ENCODE measurements at places on chromosomes 4 and X. TPM values are rescaled to one million over a fixed set of nuclear protein-coding genes. Genes with fewer than 3 reads are reported as not detected.

The MAGEA4 gene
- not detected for total RNA-seq

The DDX53 gene
- not detected for total RNA-seq

The PPBP gene
- total RNA-seq, result not detected

The DMD gene
- total RNA-seq, result 10.3 TPM

The RTL5 gene
- total RNA-seq, result 4.3 TPM

The POLA1 gene
- total RNA-seq, result 9.2 TPM

The FAM53A gene
- total RNA-seq, result 1.6 TPM

The TRPC5OS gene
- total RNA-seq, result not detected

The SCFD2 gene
- total RNA-seq, result 36.7 TPM

The DTHD1 gene
- not detected for total RNA-seq

The TCEAL6 gene
- not detected for total RNA-seq

The ARMCX1 gene
- 52.0 TPM for total RNA-seq

The TMPRSS11B gene
- not detected for total RNA-seq

The CXXC4 gene
- total RNA-seq, result not detected

The OPRPN gene
- not detected for total RNA-seq

The CT45A10 gene
- not detected for total RNA-seq

The NSUN7 gene
- total RNA-seq, result not detected

The RASL11B gene
- not detected for total RNA-seq

The IL9R gene
- total RNA-seq, result not detected

The MND1 gene
- total RNA-seq, result 15.5 TPM

The GUCY1A1 gene
- total RNA-seq, result 0.09 TPM

The ARX gene
- not detected for total RNA-seq

The LCORL gene
- 11.0 TPM for total RNA-seq

The HSFX3 gene
- total RNA-seq, result not detected

The TKTL2 gene
- not detected for total RNA-seq

The SPP1 gene
- 0.72 TPM for total RNA-seq

The MAGEA10 gene
- total RNA-seq, result not detected

The TMEM47 gene
- total RNA-seq, result 25.3 TPM

The GPR34 gene
- total RNA-seq, result not detected

The MAGEB10 gene
- total RNA-seq, result not detected

The FABP2 gene
- total RNA-seq, result not detected

The RASGEF1B gene
- total RNA-seq, result 2.0 TPM

The ADD1 gene
- 168 TPM for total RNA-seq

The GABRB1 gene
- 1.4 TPM for total RNA-seq

The MTMR8 gene
- 0.27 TPM for total RNA-seq

The FDCSP gene
- total RNA-seq, result not detected

The BMP3 gene
- total RNA-seq, result not detected

The GAGE2A gene
- not detected for total RNA-seq

The NAA11 gene
- not detected for total RNA-seq
